ENCODE measurements at places on chromosomes 11 and 22.

GRCh38 chr11:70155386-70155785, 47.7 kb upstream of the FADD start:
- DNase-seq, result no peak

DNA sequence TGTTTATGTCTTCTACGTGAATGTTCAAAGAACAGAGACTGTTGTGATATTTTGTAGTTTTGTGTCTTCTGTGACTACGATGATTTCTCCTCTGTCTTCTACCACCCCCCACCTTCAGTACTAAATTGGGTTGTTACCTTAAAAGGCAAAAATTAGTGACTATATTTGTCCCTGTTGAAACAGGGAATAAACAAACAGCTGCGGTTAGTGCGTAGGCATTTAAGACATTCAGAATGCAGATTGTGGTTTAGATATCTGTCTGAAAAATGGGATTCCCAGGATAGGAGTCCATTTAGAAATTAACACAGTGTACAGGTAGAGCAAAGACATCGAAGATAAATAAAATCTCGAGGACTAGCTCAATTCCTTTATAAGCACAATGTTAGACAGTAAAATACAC, 15.6 kb upstream of the ARHGAP42 start:
- DNase-seq, result no peak

- no peak for DNase-seq
Measured at GRCh38 chr22:40939202-40939601, 12.0 kb upstream of the RBX1 start.

GRCh38 chr22:50175921-50176849, 5.7 kb downstream of the PANX2 start:
- no peak for DNase-seq

DNA sequence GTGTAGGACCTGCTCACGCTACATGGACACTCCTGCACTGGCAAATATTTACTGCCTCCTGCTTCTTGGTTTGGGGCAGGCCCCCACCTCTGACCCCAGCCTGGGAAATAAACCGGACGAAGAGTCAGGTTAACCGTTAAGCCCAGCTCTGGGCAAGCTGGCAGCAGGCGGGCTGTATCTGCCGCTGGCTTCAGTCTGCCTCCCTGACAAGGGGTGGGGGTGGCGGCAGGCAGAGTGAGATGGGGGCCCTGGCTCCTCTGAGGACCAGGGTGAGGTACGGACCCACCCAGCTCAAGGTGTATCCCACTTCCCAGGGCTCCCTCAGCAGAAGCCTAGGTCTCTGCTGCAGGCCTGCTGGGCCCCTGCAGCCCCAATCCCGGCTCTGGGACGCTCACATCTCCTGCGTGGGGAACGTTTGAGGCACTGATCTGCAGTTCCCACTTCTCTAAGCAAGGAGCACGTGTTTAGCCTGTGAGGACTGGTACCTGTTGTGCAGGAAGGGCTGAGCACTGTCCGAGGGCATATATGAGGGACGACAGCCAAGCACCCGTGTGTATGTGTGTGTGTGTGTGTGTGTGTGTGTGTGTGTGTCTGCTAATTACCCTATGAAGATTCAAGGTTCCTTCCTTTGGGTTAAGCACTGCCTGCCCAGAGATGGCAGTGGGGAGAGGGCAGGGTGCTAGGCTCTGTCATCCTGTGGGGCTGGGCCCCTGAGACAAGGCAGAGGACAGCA, 1.1 kb upstream of the LRRC75B start:
- no peak for DNase-seq

- no peak for DNase-seq
Measured at GRCh38 chr22:50276143-50276542, 6.0 kb upstream of the MAPK11 start.

DNA sequence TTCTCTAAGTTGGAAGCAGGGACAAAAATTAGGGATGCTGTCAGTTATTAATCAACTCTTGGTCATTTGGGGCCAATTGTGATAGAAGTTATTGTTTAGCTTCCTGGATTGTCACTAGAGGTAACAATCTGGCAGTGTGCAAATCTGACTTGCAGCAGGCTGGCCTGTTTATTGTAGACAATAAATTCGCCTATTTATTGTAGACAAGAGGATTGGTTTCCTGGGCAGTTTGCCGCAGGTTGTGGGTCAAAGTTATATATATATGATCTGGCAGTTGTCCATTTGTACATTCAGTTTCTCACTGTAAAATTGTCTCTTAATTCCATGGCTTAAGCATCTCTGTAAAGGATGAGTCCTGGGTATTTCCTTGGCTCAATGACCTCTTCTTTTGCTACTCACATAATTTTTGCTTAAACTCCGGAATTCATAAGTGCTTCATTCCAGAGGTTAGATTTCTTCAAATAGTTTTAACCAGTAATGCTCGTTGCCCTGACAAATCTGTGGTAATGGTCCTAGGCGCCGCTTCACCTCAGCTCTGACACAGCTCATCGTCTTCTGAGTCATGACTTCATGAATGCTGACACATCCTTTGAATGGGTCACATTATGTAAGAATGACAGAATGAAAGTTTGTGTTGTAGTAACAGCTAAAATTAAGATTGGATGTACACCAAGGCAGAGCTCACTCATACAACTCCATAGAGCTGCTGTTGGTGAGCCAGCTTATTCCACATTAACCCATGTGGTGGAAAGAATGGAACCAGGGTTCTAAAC, 7.8 kb upstream of the MMP3 start:
- DNase-seq, result no peak

GRCh38 chr11:63906585-63906984, 10.4 kb downstream of the RCOR2 start:
- no peak for DNase-seq

GRCh38 chr22:26273011-26273675, 103.9 kb downstream of the SEZ6L start:
- no peak for DNase-seq

DNA sequence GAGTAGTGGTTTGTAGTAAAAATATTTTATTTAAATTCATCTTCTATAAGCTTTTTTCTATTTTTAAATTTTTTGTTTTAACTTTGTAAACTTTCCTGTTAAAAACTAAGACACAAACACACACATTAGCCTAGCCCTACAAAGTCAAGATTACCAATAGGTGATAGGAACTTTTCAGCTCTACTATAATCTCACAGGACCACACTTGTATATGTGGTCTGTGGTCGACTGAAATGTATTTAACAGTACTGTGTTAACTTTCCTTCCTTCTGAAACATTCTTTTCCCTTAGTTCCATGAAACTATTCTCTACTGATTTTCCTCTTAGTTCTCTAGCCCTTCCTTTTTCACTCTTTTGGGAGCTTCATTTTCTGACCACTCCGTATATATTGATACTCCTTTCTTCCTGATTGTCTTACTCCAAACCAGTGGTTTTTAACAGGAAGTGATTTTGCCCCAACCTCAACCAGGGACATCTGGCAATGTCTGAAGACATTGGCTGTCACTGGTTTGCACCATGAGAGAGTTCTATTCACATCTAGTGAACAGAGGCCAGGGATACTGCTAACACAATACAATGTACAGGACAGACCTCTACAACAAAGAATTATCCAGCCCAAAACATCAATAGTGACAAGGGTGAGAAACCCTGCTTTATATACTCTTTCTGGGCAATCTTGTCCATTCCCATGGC, 8.8 kb downstream of the ZW10 start:
- no peak for DNase-seq

- no peak for DNase-seq
Measured at GRCh38 chr22:25602916-25603315, 38.4 kb downstream of the GRK3 start.

- no peak for DNase-seq
Measured at GRCh38 chr11:64396079-64396591, 37.2 kb downstream of the RPS6KA4 start.

DNA sequence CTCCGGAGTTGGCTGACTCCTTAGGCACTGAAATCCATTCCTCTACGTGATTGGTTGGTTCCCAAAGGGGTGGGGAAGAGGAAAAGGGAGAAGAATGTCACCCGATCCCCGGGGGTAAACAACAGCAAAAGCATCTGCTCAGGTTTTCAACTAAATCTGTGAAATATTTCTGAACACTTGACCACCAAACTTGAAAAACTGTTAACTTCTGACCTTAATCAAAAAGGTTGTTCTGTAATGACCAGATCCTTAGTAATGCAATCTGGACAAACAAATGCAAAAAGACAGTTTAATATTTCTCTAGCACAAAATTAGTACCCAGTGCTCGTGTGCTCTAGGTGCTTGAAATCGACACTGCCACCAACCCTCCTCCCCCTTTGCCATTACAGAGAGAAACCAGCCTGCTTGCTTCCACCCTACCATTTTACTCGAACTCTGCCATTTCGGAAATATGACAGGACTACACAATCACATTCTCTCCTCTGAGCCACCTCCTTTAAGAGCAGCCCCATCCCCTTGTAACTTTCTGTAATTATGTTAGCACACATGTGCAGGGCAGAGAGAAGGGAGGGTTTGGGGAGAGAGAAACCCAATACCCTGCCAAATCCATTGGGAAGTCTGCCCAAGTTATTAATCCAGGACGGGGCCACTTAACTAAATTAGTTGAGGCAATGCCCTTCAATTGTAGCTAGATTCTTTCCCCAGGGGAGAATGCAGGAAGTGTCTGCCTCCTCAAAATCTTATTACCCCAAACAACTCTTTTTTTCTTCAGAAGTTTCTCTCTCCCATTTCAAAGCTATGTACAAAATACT, 113.8 kb downstream of the RBFOX2 start:
- DNase-seq, result peak; percentile 72

DNA sequence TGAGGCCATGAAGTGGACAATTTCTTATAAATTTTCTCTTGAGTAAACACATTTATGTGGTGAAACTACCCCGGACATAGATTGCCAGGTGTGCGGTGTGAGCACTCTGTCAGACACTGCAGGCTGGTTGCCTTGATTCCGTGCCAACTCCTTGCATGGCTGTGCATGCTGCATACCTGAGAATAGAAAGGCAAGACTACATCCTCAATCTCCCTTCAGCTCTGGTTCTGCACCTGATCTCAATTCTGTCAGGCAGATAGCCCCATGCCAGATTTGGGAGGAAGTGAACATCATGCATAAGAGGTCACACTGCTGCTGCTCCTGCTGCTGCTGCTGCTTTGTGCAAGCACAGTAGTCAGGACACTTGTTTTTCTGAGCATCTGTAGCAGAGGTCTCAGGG, 42.5 kb upstream of the DEUP1 start:
- DNase-seq, result no peak

GRCh38 chr11:69232821-69233743, 60.9 kb upstream of the MYEOV start:
- no peak for DNase-seq

DNA sequence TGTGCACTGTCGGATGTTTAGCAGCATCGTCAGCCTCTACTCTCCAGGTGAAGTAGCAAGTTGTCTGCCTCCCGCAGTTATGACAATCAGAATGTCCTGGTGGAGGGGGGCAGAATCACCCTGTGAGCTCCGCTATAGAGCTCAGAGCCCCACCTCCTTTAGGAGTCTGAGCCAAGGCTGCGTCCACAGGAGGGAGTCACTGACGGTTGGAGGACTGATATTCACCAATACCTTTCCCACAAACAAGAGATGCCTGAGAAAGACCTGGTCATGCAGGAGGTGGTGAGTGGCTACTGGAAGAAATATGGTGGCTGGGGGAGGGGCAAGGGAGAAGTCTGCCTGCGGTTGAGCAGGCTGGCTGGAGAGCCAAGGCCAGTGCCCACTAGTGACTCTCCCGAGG, 41.7 kb upstream of the ADA2 start:
- DNase-seq, result peak; percentile 78

DNA sequence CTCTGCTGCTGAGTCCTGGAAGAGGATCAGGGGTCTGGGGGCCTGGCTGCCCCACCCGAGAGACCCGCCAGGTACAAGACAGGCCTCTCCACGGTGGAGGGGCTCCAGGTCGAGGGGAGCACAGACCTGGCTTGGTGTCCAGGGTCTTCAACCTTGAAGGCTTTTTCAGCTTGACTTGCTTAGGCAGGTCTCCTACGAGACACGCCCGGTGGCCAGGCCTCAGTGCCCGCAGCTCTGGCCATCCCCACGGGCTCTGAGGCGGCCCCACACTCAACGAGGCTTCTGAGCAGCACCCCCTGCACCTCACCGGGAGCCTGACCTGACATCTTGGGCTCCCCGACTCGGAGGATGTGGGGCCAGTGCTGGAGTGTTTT, 6.6 kb upstream of the PLXNB2 start:
- DNase-seq, result no peak

DNA sequence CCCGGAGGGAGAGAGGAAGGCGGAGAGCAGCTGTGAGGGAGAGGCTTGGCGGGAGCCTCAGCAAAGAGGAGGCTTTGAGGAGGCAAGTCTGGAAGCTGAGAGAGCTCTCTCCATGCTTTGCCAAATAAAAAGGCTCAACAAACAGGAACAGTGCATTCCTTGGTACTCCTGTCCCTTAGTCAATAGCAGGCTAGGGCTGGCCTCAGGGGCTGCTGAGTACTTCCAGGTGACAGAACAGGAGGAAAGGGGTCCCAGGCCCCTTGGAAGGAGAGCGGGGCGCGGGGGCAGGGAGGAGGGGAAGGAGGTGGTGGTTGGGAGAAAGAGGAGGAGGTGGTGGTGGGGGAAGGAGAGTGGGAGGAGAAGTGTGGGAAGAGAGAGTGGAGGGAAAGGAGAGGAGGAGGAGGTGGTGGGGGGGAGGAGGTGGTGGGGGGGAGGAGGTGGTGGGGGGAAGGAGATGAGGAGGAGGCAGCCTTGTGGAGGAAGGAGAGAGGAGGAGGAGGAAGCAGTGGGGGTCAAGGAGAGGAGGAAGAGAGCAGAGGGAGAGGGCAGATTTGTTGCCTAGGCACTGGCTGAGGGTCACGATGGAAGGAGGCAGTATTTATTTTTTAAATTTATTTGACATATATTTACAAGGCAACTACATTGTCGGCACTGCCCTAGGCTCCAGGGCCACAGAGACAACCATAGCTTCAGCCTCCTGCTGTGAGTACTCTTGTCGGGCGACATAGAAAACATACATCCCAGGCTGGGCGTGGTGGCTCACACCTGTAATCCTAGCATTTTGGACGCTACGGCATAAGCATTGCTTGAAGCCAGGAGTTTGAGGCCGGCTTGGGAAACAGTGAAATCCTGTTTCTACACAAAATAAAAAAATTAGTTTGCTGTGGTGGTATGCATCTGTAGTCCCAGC, 74.2 kb upstream of the ZBED5 start:
- no peak for DNase-seq

- no peak for DNase-seq
Measured at GRCh38 chr11:46020084-46020599, 97.7 kb downstream of the LARGE2 start.
